Fibroblast of skin of left quadriceps (primary cell): ENCODE measurements at places on chromosomes 6 and 20.

GRCh38 chr6:137043710-137044365 is 927 bp downstream of the IL20RA start:
- DNase-seq = peak; percentile 8

DNA sequence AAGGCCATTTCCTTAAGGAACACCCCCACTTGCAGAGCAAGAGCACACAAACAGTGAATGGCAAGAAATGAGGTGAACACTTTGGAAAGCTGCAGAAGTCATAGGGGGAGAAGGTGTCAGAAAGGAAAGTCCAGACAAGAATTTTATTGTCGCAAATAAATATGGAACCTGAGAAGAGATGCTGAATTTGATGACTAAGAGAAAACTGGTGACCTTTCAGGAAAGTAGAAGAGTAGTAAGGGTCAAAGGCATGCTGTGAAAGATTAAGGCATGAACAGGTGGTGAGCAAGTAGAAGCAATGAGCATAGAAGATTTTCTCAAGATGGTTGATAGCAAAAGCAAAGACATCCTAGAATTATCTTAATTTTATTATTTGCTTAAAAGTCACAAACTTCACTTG is 194.2 kb downstream of the KCNQ5 start:
- no peak for DNase-seq

GRCh38 chr6:49299279-49299678 is 163.8 kb downstream of the MMUT start:
- no peak for DNase-seq

GRCh38 chr6:17466707-17467106 is 73.3 kb downstream of the CAP2 start:
- DNase-seq = no peak

DNA sequence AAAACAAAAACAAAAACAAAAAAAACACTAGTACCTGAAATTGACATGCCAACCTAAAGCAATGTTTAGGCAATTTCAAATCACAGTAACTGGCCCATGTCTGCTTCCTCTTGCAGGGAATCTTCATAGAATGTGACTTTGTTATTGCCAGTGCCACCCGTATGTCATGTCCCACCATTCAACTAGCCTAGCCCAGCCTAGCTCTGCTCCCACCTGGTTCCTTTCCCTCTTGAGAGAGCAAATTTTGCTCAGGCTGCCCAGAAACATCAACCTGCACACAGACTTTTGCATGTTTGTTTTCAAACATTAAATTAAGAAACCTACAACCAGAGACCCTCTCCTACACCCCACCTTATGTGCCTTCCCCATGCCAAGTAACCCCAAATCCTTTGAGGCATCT is 124.8 kb upstream of the SLC2A12 start:
- no peak for DNase-seq

DNA sequence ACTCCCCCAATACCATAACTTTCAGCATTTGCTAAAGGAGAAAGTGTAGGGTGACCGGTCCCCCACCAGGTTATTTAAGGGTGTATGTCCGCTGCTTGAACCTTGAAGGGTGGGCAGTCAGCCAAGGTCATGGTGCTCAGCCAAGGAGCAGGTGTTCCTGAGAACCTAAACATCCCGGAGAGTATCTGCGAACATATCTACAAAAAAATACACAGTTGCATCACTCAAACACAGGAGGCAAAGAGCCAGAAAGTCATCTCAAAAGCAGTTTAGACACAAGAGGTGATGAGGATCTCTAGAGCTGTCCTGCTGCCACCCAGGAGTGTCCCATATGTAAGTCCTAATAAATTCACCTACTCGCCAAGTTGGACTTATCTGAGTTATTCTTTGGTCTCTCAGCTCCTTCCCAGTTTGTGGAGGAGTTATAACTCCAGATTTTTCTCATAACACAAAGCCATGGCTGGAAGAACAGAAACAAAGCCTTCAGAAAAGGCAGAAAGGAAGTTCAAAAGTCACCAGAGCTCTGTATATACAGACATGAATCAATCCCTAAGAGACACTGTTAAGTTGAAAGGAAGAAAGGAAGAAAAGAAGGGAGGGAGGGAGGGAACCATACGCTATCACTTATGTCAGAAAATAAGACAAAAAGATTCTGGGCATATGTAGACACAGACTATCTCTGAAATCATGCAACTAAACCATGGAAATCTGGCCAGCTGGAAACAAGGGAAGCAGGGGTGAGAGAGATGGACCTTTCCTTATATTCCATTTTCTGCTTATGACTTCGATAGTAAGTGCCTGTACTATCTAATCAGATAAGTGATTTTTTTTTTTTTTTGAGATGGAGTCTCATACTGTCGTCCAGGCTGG is 11.3 kb downstream of the MBOAT1 start:
- no peak for DNase-seq

DNA sequence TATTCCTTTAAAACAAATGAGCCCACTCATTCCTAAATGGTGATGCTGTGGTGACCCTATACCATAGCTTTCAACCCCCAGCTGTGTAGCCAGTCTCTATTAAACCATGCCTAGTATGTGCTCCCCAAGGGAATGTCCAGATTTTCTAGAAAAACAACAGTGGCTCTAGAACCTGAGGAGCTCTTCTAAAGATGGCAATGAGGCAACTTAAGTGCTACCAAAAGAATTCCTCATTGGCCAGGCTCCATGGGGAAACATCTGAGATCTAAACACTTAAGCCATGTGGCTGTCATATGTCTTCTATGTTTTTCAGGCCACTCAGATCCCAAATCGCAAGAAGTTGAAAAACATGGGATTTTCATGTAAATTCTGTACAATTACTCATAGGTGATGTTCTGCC is 191.0 kb downstream of the TPBG start:
- DNase-seq = peak; percentile 14

- no peak for DNase-seq
These were observed 14.5 kb upstream of the WFDC12 start for GRCh38 chr20:45138561-45139300.

- no peak for DNase-seq
These were observed 788 bp downstream of the UST start for GRCh38 chr6:148747471-148748165.

- no peak for DNase-seq
These were observed 206.5 kb downstream of the JARID2 start for GRCh38 chr6:15452182-15452941.

GRCh38 chr6:105750089-105750488 is 336.0 kb upstream of the PRDM1 start:
- no peak for DNase-seq

GRCh38 chr6:124479991-124480430 is 482.2 kb upstream of the RNF217 start:
- DNase-seq = peak; percentile 7

- no peak for DNase-seq
These were observed 75.2 kb downstream of the KIF6 start for GRCh38 chr6:39649996-39650395.

GRCh38 chr20:60063048-60063451 is 104.8 kb downstream of the CDH26 start:
- DNase-seq = peak; percentile 74

DNA sequence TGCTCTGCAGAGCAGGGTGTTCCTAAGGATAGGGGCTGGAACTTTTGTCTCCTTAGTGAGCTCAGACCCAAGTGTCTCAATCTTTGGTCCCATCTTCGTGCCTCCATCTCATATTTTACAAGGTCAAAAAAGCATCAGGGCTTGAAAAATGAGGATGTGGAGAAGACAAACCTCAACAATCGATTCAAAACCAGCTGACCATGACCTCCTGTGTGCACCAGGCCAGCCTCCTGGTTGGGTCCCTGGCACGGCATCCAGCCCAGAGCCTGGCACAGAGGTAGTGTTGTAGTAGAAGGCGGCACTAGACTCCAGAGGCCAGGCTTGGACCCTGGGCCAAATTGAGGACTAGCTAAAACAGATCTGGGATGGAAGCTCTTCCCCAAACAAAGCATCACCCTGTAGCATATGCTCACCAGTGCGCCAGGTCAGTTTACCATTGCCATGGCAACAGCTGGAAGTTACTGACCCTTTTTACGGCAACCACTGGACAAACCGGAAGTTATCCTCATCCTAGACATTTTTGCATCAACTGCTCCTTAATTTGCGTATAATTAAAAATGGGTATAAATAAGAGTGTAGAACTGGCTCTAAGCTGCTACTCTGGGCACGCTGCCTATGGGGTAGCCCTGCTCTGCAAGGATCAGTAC is 69.3 kb upstream of the BLCAP start:
- DNase-seq = no peak
